Immature natural killer cell (primary cell): ENCODE measurements at places on chromosomes 3 and 15.

GRCh38 chr15:43749690-43750345, 3.6 kb downstream of the PDIA3 start:
- peak; percentile 83 for DNase-seq

DNA sequence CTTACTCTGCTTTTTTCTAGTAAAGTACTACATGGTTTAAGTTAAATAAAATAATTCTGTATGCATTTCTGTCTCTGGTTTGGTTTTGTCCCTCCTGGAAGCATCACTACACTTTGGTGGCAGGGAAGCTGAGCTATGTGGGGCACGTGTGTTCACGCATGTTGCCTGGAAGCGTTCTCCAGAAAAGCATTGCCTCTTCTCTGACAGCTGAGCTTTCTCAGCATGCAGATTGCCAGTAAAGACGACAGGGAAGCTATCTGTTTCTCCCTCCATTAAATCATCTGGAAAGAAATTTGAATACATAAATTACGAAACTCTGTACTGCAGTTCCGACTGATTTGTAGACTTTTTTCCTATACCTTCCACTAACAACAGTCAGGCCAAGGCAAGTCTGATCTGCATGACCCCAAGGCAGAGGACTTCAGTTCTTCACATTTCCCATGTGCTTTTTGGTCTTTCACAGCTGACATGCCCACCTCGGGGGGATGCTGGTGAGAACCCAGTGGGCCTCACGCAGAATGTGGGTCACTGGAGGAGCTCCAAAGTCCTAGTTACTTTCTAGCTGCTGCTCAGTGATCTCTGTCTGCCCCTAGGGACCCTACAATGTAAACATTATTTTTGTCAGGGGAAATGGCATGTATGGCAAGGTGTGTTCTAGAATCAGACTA, 43.0 kb downstream of the PGPEP1L start:
- DNase-seq = no peak

GRCh38 chr3:32998631-32999451, 47.4 kb downstream of the CCR4 start:
- DNase-seq = no peak

- DNase-seq = no peak
Observed at GRCh38 chr3:37054370-37054769, 61.1 kb downstream of the MLH1 start.

GRCh38 chr3:145557405-145557804, 603.6 kb downstream of the PLOD2 start:
- DNase-seq = no peak

- no peak for DNase-seq
Observed at GRCh38 chr3:47089630-47090029, 74.3 kb downstream of the SETD2 start.

DNA sequence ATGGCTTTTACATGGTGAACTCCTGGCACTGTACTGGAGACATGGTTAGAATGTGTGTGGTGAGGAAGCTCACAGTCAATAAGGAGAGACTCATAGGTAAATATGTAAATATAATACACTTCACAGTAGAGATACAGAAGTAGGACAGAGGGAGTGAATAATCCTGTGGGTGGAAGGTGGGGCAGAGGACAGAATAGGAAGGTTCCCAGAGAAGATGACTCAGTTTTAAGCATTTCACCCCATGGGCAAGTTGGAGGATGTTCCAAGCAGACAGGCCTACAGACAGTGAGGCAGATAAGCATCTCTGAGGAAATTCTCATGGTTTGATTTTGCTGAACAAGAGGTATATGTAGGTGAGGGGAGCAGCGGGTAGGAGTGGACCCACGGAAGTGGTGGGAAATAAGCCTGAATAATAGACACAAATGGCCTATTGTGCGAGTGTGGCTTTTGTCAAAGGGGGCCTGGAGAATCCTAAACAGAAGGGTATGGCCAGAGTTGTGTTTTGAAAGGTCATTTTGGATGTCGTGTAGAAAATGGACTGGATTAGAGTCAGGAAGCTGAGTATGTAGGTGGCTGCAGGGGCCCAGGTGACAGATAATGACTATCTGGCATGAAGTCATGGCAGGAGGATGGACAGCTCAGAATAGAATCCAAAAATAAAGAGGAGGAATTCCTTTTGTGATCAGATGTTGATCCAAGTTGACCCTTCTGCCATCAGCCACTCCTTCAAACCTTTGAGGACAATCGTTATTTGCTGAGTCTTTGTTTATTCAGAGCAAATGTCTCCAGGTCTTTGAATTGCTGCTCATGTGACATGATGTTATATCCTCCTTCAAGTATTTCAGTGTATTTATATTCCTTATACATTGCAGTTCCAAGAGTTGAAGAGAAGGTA, 97.3 kb upstream of the THRB start:
- DNase-seq = no peak

- DNase-seq = no peak
Observed at GRCh38 chr15:62456011-62456920, 291.2 kb upstream of the C2CD4B start.

DNA sequence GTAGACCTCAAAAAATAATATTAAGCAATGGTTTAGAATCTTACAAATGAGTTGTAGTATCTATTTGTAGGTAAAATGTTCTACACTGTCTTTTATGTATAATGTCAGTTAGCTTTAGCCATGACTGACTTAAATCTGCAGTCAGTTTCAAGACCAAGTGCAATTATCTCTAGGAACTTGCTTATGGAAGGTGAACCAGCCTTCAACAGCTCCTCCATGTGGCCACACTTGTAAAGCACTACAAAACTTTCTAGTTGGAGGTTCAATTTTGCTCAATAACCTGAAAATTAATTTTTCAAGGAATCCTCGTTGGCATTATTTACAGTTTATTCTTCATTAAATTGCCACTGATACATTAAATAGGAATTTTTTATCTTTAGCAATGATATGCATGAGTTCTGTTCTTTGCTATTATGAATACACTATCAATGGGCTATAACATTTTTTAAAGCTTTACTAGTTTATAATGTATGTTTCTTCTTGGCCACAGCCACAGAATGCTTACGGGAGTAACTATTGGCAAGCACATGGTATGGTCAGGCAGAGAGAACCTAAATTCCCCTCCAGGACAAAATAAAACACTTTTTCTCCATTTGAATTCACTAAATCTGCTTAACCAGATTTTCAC, 315.3 kb upstream of the UBE2E2 start:
- no peak for DNase-seq

GRCh38 chr3:99439892-99440291, 198.5 kb upstream of the COL8A1 start:
- DNase-seq = no peak

DNA sequence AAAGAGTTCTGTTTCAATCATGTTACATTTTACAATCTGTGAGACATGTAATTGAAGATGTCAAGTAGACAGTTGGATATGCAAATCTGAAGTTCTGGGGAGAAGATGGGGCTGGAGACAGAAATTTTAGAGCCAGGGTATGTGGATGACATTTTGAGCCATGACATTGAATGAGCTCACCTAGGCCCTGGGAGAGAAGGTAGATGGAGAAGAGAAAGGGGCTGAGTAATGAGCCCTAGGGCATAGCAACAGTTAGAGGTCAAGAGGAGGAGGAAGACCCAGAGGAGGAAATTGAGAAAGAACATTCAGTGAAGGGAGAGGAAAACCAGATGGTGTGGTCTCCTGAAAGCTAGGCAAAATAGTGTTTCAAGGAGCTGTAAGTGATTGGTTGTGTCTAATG, 15.3 kb downstream of the TMEM266 start:
- DNase-seq = no peak

- no peak for DNase-seq
Observed at GRCh38 chr15:97168704-97169475, 791.6 kb upstream of the ARRDC4 start.

GRCh38 chr3:155010416-155010815, 69.7 kb upstream of the MME start:
- DNase-seq = no peak

GRCh38 chr3:175383371-175383770, 524.2 kb downstream of the NAALADL2 start:
- no peak for DNase-seq

GRCh38 chr3:129280183-129280582, 1.5 kb downstream of the HMCES start:
- DNase-seq = no peak

DNA sequence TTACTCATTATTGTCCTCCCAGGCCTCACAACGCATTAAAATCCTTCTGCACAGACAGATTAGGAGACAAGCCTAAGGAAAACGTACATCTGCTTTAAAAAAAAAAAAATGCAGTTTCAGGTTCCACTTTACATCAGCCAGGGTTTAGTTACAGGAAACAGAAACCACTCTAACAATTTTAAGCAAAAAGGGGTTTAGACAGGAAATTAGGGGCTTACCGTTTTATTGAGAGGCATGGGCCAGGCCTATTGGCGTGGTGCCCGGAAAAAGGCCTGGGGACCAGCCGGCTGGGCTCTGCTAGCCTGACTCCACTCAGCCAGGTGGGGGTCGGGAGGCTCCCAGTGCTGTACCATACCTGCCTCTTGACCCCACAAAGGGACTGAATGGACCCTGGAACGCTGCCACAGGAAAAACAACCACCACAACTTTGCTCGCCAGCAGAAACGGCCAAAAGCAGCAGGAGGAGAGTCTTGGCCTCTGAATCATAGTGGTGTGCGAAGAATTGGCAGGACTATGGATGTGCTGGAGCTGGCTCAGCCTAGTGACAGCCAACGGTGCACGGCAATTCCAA, 124.3 kb downstream of the CHSY1 start:
- DNase-seq = peak; percentile 55

- no peak for DNase-seq
Observed at GRCh38 chr15:52427804-52428203, 100.9 kb downstream of the MYO5A start.

DNA sequence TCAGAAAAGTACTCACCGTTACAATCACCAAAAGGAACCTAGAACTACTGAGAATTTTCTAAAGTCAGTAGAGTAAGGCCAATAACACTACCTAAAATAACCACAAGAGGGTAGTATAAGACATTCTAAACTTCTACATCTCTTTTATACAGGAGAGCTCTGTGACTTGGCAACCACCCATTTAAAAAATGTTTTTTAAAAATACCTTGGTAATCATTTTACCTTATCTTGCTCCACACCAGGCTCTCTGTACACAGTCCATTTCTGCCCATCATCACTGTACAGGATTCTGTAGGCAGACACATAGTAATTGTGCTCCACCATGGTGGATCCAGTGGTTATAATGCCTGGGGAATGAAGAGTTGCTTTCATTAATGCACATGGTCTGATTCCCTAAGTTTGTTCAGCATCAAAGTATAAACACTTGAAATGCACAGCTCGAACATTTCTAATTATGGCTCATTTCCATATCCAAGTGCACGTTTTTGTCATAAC, 54.5 kb downstream of the ST3GAL6 start:
- no peak for DNase-seq

DNA sequence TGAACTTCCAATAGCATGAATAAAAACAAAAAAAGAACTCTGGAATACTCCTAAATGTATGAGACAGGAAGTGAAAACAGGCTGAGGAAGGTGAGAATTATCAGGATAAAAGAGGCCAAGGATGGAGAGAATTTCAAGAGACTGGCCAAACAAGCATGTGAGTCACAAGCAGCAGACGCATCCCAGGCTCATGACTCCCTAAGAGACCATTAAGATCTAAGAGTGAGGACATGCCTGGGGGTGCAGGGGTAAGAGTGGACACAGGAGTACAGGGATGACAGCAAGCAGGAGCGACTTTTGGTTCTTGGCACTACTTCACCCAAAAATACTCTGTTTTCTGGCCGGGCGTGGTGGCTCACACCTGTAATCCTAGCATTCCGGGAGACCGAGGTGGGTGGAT, 7.1 kb downstream of the SCAMP2 start:
- no peak for DNase-seq

GRCh38 chr3:108388136-108389132, 92.1 kb downstream of the HHLA2 start:
- DNase-seq = no peak

DNA sequence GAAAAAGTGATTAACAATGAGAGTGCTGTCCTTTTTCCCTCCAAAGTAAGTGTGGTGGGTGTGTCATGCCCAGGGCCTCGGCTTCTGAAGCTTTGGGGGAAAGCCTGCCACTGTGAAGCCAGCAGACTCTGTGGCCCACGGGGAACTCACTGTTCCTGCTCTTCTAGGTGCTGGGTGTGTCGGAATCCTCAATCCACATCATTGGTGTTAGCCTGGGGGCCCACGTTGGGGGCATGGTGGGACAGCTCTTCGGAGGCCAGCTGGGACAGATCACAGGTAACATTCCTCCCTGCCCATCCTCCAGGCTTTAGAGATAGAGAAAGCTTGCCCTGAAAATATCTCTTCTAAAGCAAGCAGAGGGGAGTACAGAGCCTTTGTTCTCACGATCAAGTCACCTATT, 11.6 kb downstream of the PLA1A start:
- DNase-seq = no peak

- no peak for DNase-seq
Observed at GRCh38 chr3:119322021-119322834, 28.0 kb downstream of the ARHGAP31 start.

GRCh38 chr3:177810162-177810623, 612.9 kb upstream of the TBL1XR1 start:
- no peak for DNase-seq

GRCh38 chr3:149366941-149367840, 10.3 kb downstream of the TM4SF1 start:
- DNase-seq = no peak

- DNase-seq = no peak
Observed at GRCh38 chr3:110955301-110955880, 116.2 kb upstream of the NECTIN3 start.

DNA sequence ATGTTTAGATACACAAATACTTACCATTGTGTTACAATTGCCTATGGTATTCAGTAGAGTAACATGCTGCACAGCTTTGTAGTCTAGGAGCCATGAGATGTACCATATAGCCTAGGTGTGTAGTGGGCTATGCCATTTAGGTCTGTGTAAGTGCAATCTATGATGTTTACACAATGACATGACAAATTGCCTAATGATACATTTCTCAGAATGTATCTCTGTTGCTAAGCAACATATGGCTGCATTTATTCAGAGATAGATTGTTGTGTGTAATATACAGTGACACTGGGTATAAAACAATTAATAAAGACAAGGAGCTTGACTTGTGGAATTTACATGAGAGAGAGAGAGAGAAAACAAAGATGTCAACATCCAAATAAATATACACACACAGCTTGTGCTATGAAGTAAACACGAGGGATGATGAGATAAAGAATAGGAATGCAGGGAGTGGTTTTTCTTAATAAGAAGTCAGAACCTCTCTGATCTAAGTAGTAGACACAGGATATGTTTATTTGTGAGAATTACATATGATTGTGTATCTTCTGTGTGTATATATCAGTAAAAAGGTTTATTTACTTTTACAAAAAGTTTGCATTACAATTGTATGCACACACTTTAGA, 110.0 kb downstream of the KCNAB1 start:
- no peak for DNase-seq

DNA sequence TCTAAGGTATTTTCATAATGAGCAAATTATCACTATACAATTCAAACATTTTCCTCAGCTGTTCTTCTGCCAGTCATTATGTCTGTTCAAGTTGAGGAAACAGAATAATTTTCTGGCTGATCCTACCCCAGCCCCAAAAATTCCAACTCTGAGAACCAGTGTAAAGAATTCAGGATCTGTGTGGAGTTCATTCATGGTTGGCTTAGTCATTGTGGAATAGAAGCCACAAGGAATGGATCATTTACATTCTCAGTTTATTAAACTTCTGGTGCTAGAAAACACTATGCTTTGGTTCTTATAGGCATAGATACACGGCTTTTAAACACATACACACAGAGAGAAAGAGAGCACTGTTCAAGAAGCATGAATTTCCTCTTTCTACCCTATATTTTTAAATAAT, 134.6 kb downstream of the CMSS1 start:
- DNase-seq = no peak

- DNase-seq = no peak
Observed at GRCh38 chr3:159855599-159856346, 132.9 kb upstream of the IL12A start.
